Cerebellum (tissue), 4 donors: ENCODE measurements at places on chromosomes 13 and 19.
A peak's percentile ranks its signal among the peaks of the same experiment; 100 is the strongest.

DNA sequence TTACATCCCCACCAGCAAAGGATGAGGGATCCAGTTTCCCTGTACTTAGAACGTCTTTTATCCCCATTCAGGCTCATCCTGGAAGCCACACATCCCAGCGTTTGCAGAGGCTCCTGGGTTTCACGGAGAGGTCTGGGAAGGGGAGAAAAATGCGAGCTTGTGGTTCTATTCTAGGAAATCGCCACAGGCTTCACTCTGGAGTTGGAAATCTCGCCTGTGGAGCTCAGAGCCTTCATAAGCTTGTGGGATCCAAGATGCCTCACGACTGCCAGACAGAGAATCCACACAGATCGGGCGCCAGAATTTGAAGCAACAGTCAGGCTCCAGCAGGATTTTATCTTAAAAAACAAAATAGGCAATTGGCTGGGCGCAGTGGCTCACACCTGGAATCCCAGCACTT is 157.9 kb downstream of the PTPRS start:
- DNase-seq, result no peak

- DNase-seq, result no peak
These were observed 283.1 kb downstream of the KLF12 start for GRCh38 chr13:73851104-73851503.

DNA sequence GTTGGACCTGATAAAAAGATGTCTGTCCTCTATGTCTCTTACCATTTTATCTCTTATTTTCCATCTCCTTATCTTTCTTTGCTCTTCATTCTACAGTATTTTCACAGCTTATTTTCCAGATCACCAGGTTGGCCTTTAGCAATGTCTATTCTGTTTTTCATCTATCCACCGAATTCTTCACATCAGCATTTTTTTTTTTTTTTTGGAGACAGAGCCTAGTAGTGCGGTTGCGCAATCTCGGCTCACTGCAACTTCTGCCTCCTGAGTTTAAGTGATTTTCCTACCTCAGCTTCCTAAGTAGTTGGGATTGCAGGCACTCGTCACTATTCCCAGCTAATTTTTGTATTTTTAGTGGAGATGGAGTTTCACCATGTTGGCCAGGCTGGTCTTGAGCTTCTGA is 49.0 kb downstream of the DNAJC15 start:
- DNase-seq, result no peak

- no peak for DNase-seq
These were observed 484.3 kb upstream of the SGCG start for GRCh38 chr13:22696433-22696832.

GRCh38 chr19:51803519-51803918 is 8.6 kb downstream of the FPR3 start:
- DNase-seq, result no peak

DNA sequence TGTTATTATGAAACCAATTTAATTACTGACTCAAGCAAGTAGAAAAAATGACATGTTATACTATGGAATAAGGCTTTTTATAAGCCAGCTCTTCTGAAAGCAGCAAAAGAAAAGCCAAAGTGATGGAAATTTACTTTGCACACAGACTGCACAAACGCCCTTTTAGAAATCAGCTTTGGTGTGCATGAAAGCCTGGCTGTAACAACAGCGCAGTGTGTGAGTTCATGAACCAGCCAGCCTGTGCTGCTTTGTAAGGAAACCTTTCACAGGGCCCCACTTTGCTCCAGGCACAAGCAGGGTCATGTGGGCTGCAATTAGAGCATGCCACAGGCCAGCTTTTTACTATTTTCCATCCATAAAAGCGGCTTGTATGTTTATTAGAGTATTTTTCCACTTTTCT is 13.6 kb upstream of the IFT88 start:
- DNase-seq, result peak; percentile 18

DNA sequence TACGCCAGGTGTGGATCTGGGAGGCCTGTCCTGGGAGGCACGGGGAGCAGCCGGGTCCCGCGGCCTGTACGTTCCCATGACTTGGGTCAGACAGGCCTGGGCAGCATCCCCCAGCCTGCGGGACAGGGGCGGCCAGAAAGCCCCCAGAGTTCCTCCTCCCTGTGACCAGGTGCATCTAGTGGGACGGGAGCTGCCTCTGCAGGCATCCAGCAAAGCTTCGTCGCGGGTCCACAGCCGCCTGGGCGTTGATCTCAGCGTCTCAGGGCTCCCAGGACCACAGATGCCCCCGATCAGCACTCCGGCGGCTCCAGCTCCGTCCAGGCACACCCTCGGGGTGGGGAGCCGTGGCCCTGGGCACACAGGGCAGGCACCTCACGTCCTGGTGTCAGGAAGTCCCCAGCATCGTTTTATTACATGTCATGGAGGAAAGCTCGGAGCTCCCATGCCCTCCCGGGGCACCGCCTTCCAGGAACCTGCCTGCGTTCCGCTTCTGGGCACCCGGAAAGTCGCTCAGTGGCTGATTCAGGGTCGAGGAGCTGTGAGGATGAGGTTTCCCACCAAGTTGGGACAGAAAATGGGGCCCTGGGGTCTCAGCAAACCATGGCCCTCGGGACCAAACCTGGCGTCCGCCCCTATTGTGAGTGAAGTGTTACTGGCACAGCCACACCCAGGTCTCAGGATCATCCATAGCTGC is 1.5 kb upstream of the GZMM start:
- DNase-seq, result no peak

GRCh38 chr13:24032252-24032651 is 128.3 kb upstream of the SPATA13 start:
- no peak for DNase-seq
